CD4-positive, alpha-beta T cell treated with Interleukin-1 beta for 1 hour (primary cell): ENCODE measurements at places on chromosomes 3 and 15.
A peak's percentile ranks its signal among the peaks of the same experiment; 100 is the strongest.

DNA sequence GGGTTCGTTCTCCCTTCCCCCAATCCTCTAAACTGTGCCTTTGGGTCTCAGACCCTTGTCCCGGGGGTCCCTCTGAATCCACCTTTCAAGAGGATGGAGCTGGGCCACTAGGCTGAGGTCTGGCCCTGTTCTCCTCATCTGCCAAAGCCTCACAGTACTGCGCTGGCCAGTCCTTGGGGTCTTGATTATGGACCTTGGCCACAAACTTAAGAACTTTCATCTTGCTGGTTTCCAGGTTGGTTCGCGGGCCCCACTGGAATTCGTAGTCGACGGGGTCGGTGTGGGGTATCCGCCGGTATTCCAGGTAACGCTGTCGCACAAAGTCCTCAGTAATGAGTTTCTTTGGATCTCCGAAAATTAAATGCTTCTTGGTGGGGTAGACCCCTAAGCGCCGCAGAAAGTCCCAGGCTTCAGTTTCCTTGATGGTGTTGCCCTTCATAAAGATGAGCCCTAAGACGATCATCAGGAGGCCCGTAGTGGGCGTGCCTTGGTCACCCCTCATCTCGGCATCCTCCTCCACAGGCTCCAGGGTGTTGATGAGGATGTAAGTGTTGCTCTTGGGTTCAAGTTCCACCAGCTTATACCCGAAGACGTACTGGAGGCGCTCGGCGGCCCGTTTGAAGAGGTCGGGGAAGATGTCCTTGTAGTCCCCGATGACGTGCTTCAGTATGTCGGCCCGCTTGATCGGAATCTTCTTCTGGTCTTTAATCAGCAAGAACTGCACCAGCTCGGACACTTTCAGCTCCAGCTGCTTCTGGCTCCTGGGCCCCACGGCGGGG is 727 bp downstream of the NSMCE3 start:
- DNase-seq, result peak; percentile 64

GRCh38 chr3:150222691-150223489 is 185.2 kb upstream of the TSC22D2 start:
- DNase-seq, result no peak

- no peak for DNase-seq
These were observed 12.0 kb upstream of the PPP1R2 start for GRCh38 chr3:195555110-195555509.

GRCh38 chr15:35182841-35183479 is 97.9 kb upstream of the NANOGP8 start:
- no peak for DNase-seq
